ENCODE measurements at places on chromosomes 5 and 9. TPM values are rescaled to one million over a fixed set of nuclear protein-coding genes. Genes with fewer than 3 reads are reported as not detected.

- DNase-seq = no peak
Measured at GRCh38 chr5:38650946-38651345, 94.5 kb upstream of the LIFR start.

GRCh38 chr9:31807574-31808256 is 576.7 kb upstream of the ACO1 start:
- DNase-seq = no peak

GRCh38 chr5:111739416-111739815 is 17.6 kb downstream of the NREP start:
- no peak for DNase-seq

- no peak for DNase-seq
Measured at GRCh38 chr9:70617033-70617828, 202.8 kb upstream of the KLF9 start.

DNA sequence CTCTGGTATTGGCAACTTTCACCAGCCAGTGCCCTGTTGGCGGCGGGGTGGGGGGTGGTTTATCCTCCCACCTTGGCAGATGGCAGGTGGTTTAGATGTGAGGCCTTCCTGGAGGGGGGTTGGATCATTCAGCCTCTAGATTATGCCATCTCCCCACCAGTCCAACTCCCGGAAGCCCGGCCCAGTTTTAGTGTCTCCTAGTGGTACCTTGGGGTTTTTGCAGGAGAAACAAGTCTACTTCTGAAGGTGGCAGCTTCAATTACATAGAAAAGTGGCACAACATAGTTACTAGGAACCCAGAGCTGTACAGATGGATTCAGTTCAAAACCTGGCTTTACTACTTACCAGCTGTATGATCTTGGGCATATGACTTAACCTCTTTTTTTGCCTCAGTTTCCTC is 11.3 kb downstream of the PRLR start:
- DNase-seq = no peak

Gene SSNA1
- 59.5 TPM for total RNA-seq

GRCh38 chr5:60076746-60077145 is 183.2 kb upstream of the PDE4D start:
- no peak for DNase-seq

DNA sequence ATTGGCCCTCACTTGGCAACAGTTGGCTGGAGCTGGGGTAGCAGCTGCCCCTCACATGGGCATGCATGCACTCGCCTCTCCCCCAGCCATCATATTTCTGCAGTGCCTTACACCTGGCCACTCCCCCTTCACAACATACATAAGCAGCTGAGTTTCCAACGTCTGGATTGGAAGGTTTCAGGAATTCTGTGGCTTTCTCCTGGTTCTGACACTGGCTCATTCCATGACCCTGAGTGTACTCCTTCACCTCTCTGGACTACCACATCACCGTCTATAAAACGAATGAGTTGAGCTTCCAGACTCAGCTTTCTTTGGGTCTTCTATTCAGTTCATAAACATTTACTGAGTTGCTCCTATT is 84.3 kb downstream of the GALNT10 start:
- DNase-seq = no peak

Gene SRP19
- total RNA-seq = 32.4 TPM

DNA sequence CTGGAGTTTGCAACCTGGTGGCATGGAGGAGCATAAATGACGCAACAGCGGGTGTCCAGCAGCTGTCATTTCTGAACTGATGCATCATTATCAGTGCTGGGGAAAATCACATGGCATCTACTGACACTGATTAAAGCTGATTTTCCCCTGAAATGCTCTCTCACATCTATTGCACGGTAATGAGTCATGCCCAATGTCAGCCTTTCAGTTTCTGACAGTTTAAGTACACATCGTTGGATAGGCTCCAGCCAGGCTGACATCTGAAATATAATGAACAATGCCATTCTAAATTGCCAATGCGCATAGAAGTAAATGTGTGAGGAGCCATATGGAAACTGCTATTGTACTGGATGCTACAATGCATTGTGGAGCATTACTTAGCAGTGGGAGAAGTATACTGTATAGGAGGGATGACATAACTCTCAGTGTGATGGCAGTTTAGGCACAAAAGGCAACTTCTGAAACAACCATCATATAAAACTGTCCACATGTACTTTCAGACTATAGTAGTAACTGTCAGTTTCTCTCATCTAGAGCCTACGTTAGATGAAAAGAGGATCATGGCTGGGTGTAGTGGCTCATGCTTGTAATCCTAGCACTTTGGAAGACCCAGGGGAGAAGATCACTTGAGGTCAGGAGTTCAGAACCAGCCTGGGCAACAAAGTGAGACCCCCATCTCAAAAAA is 389.3 kb upstream of the DMAC1 start:
- no peak for DNase-seq

- no peak for DNase-seq
Measured at GRCh38 chr9:6552033-6552432, 93.5 kb downstream of the GLDC start.

DNA sequence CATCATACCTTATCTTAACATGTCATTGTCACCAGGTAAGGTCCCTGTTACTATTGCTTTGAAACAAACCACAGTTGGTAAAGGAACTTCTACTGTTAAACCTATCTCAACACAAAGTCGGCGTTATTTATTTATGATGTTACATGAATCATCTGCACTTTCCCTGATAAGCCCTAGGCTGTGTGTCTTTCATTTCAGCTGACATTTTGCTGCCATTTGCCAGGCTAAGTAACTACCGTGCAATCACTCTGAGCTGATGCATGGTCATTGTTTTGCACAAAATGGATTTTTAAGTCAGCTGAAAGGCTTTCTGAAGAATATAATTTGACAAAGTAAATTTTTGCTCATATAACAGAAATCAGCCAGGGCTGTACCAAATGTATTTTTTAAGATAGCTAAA is 546.5 kb downstream of the ZNF608 start:
- DNase-seq = no peak

Gene GABRA6
- total RNA-seq = not detected

Gene FOXD4L5
- 0.11 TPM for total RNA-seq

Gene PCDHA11
- not detected for total RNA-seq

DNA sequence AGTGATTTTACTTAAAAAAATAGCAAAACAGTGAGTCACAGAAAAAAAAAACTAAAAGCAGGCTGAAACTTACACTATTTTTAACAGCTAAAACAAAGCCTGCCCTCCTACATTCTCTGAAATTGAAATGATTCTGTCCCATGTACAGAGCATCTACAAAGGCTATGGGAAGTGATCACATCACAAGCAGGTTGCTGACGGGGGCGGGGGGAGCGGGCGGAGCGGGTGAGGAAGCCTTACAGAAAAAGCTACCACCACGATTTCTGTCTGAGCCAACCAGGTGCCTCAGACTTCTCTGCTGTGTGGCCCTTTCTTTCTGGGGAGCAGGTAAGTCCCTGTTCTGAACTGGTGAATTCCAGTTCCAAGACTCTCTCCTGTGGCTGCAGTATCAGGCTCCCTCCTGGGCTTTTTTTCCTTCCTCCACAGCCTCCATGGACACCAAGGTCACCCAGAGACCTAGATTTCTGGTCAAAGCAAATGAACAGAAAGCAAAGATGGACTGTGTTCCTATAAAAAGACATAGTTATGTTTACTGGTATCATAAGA is 104.9 kb downstream of the ANKRD18B start:
- DNase-seq = no peak

Gene BNIP1
- 11.1 TPM for total RNA-seq

GRCh38 chr5:94244921-94245320 is 373.5 kb downstream of the KIAA0825 start:
- DNase-seq = no peak

DNA sequence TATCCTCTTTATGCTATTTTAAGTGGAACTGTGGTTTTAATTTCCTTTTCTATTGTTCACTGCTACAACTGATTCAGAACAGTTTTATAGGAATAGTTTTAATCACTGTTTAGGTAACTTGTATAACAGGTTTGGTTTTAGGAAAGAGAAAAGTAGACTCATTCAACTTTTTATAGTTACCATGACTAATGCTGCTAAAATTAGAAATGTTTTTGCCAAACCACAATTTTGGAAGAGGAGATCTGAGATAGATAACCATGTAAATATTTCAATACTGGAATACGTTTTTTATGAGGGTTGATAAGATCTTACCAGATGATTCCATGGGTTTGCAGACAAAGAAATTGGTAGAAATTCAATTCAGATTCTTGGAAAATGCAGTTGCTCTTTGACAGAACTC is 404.6 kb upstream of the ARRDC3 start:
- DNase-seq = no peak

Gene TMEM252
- not detected for total RNA-seq

Gene NSG2
- 1.5 TPM for total RNA-seq

Gene PCDHB10
- 0.94 TPM for total RNA-seq

Gene IL33
- total RNA-seq = 18.6 TPM

Gene ARRDC3
- total RNA-seq = 20.1 TPM

Gene GABRA1
- total RNA-seq = not detected

DNA sequence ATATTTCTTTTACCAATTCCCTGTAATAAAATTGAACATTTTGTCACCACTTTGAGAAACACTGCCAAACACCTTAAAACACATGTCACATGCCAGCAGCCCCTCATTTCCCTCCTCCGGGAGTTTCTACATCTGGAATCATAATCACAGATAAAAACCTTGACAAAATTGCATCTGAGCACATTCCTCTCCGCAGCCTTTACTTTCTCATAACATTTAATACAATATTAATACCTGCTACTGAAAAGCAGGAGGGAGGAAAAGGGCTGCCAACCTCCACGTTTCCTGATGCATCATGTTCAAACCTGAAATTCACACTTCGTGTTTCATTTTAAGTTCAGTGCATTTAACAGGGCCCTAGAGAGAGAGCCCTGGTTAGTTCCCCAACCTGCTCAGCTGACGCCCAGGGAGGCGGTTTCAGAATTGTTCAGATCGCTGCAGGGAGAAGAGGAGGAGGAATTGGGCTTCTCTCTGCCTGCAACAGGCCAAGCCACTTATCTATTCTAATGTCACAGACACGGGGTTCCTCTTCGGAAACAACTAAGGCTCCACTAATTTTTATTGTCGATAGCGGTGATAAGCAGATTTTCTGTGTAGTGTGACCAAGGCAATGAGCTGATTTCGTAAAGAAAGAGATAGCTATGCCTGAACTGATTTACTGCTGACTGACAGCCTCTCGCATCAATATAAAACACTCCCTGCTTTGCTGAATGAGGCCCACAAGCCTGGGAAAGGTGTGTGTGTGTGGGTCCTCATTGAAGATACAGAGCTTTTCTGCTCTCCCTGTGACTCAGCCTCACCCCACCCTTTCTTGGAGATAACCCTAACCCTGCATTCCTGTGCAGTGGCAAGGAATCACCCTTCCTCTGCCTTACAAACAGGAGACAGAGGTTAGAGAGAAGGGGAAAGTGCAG is 4.9 kb upstream of the LHX2 start:
- no peak for DNase-seq

DNA sequence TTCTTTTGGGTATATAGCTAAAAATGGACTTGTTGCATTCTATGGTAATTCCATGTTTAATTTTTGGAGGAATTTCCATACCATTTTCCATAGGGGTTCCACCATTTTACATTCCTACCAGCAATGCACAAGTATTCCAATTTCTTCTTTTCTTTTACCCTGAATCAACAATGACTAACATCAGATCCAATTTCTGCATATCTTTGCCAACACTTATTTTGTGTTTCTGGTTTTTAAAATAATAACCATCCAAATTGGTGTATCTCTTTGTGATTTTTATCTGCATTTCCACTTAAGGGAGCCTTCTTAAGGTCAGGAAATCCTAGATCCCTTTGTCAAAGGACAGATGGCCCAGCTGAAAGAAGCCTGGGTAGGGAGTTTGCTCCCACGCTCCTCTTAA is 29.5 kb upstream of the SMU1 start:
- DNase-seq = no peak

DNA sequence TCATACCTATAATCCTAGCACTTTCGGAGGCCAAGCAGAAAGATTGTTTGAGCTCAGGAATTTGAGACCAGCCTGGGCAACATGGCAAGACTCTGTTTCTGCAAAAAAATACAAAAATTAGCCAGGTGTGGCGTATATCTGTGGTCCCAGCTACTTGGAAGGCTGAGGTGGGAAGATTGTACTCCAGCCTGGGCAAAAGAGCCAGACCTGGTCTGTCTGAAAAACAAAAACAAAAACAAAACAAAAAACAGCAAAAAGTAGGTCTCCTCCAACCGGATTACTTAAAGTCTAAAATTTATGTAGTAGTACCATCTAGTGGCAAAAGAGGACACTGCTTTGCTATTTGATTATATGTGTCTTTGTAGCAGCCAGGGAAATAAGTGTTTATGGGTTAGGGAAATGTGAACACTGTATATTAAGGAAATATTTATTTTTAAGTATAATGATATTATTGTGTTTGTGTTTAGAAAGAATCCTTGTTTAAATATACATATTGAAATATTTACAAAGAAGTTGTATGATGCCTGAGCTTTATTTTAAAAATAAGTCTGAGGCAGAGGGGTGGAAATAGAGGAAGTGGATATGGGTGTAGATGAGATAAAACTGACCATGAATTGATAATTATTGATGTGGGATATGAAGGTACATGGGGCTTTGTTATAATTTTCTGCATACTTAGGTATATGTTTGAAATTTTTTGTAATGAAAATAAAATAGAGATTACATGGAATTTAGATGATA is 20.0 kb downstream of the APC start:
- DNase-seq = no peak

Gene GARNL3
- total RNA-seq = 28.7 TPM

DNA sequence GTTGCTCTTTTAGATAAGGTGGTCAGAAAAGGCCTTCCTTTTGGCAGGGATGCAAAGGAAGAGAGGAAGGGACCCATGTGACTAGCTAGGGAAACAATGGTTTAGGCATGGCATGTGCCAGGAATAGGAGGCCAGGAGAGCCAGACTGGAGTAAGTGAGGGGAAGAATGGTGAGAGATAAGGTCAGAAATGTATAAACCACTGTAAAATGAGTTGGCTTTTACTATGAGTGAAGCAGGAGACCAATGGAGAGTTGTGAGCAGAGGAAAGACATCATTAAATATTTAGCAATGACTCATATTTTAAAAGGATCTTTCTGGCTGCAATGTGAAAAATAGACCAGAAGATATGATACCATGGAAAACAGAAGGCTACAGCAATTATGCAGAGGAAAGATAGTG is 50.9 kb downstream of the AP3B1 start:
- no peak for DNase-seq

Gene CDX1
- 0.16 TPM for total RNA-seq

Gene PCDHAC1
- 0.19 TPM for total RNA-seq

- no peak for DNase-seq
Measured at GRCh38 chr9:126438741-126439401, 112.2 kb downstream of the MVB12B start.

DNA sequence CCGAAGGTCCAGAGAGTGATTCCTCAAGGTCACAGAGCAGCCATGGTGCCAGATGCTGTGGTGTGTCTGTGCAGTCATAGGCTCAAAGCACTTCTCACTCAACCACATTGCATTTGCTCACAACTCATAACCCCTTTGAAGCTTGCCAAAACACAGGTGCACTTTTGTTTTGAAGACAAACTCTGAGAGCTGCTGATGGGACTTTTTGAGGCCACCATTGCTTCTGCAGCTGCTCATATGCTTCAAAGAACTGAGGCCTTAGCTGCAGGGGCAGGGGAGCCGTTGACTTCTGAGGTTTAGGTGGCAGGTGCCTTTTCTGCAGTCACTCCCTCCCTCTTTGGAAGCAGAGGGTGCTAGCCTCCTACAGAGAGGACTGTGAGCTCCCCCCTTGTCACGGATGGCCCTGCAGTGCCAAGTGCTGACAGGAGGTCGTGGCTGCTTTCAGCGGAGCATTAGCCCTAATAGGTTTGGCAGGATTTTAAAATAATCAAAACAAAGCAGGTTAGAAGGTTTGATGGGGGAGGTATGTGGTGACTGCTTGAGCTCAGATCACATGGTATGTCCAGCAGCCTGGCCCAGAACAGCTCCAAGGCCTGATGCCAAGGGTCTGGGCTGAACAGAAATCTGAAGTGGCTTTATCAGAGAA is 232.1 kb downstream of the MAN2A1 start:
- DNase-seq = peak; percentile 82

- DNase-seq = no peak
Measured at GRCh38 chr9:85420750-85421149, 321.0 kb downstream of the AGTPBP1 start.
